ENCODE measurements at places on chromosomes 1 and 21.

DNA sequence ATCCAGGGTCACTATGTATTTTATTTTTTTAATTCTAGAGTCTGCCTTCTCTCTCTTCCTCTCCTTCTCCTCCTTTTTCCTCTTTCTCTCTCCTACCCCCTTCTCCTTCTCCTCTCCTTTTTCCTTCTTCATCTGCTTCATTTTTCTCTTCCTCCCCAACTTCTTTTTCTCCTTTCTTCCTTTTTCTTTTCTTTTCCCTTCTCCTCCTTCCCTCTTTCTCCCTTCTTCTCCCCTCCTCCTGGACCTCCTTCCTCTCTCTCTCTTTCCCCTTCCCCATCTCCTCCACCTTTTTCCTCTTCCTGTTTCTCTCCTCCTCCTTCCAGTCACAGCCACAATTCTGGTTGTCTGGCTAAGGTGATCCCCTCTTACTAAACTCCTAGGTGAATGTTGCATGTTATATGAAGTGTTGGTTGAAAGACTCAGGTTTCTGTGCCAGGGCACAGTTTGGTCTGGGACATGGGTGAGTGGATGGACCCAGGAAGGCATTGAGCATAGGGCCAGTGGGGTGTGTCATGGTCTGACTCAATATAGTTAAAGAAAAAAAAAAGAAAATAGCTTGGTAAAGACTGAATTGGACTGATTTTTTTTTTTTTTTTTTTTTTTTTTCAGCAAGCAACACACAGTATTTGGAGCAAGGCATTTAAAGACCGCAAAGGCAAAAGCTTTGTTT, 266.9 kb downstream of the TGFB2 start:
- no peak for DNase-seq

DNA sequence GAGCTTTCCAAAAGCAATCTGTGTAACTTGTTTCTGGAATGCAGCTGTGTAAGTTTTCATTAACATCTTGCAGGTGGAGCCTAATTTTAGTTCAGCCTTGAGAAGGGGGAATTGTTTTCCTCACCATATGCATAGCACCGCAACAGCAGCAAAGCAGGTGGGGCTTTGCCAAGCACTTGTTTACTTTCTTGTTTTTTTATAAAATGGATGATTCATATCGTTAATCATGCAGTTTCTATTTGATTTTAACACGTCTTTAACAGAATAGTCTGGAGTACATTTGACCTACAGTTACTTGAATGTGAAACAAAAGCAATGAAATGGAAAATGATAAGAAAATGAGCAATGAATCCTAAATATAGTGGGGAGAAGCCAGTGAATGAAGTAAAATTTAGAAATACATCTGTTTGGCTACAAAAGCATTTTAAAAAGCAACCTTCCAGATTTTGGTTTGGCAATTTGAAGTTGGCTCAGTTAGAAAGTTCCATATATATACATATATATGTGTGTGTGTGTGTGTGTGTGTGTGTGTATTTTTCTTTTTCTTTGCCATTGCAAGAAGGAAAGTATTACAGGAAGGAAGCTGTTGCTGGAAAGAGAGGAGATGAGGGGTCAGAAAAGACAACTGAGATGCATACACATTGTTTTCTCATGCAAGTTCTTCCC, 119.0 kb upstream of the ADGRL2 start:
- no peak for DNase-seq

DNA sequence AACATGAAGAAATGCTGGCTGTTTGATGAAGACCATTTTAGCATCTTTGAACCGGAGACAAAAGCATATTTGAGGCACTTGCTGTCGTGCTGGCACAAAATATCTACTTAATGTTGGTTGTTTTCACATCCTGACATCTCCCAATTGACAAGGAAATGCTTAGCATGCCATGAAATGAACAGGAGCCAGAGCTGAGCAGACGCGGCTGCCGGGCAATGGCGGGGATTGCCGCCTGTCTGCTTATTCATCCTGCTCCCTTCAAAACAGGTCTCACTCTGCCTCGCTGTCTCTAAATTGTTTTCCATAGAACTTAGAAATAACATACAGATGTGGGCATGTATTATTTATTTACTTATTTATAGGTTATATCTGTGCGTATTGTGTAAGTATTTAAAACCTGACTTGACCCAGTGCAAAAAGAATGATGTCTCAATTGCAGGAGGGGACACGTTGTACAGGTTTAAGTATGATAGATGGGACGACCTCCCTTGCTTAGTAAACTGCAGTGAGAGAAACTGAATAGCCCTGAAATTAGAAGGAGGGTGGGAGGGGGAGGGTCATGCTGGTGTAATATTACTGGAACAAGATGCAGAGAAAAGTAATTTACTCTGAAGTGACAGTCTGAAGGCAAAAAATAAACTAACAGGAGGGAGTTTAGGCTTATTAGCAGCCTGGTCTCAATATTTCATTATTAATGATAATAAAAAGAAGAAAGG, 590.4 kb upstream of the PLXNA2 start:
- no peak for DNase-seq

DNA sequence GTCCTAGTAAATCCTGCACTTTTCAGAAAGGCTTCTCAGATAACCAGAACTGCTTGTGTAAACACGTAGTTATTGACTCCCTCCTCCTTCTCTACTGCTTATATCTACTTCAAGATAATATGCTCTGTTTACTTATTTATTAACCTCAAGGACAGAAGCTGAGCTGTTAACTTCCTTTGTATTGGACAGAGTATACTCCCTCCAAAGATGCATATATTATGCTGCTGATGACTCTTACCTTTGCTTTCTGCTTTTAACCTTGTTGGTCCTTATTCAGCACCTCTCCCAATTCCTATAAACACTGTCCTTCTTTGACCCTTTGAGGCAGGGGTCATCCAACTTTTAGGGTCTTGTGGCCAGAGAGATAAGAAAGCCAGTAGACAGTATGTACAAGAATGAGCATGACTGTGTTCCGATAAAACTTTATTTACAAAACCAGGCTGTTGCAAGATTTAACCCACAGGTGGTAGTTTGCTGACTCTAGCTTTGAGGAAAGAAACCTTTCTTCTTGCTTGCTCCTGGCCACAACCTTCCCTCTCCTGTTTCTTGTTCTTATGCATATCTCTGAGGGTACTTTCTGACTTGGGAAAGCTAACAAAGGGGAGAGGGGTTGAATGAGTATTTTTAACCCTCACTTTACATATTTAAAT, 4.9 kb downstream of the TPM3 start:
- DNase-seq: no peak

- no peak for DNase-seq
These were observed 116.2 kb downstream of the TGFBR3 start for GRCh38 chr1:91769742-91770141.

DNA sequence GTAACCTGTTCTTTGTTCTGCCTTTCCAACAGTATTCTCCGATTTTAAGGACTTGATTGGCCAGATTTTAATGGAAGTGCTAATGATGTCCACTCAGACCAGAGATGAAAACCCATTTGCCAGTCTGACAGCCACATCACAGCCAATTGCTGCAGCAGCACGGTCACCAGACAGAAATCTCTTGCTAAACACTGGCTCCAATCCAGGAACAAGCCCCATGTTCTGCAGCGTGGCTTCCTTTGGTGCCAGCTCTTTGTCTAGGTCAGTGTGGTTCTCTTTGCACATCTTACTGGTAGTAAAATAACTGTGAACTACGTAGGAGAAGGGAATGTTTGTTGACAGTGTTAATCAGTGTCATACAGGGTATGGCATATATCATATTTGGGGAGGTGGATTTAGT, 72.7 kb downstream of the UBE4B start:
- DNase-seq: no peak
